Testis (tissue), 5 donors: ENCODE measurements at places on chromosomes 6 and 20. TPM values are rescaled to one million over a fixed set of nuclear protein-coding genes. Genes with fewer than 3 reads are reported as not detected.

GRCh38 chr20:44198872-44199271, 11.7 kb downstream of the OSER1 start:
- H3K4me1 ChIP-seq = no peaks in the 10 kb centered on the region
- no peak overlapping the region for H3K27ac ChIP-seq
- no peak for DNase-seq
- H3K4me3 ChIP-seq = no peak overlapping the region

DNA sequence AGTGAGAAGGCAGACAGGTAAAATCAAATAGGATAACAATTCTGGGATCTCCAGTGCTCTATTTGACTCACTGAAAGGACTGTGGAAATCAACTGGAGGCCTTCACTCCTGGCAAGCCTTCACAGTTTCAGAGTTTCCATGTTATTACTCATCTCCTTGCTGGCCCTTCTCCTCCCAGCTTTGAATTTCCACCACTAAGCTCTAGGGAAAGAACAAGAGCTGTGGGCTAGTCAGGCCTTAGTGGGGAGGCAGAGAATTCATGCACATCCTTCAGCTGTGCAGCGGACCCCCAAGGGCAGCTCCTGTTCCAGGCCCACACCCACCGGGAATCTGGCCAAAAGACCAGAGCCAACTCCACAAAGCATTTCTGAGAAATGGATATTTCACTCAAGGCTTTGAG, 26.0 kb downstream of the MYLIP start:
- no peak overlapping the region for H3K4me3 ChIP-seq
- no peaks in the 10 kb centered on the region for H3K36me3 ChIP-seq
- no peaks in the 10 kb centered on the region for H3K27me3 ChIP-seq
- DNase-seq = peak; percentile 34

GRCh38 chr6:31120151-31120915, at the start of gene CDSN:
Gene CDSN (minus strand): TSS chr6:31120446. CDS start chr6:31120419, 27 bp downstream.
- no peak within 1 kb of the TSS for H3K27ac ChIP-seq
- peaks cover 16% of the 10 kb centered on the region for H3K4me1 ChIP-seq
- DNase-seq = no peak
- no peaks in the 10 kb centered on the region for H3K36me3 ChIP-seq

DNA sequence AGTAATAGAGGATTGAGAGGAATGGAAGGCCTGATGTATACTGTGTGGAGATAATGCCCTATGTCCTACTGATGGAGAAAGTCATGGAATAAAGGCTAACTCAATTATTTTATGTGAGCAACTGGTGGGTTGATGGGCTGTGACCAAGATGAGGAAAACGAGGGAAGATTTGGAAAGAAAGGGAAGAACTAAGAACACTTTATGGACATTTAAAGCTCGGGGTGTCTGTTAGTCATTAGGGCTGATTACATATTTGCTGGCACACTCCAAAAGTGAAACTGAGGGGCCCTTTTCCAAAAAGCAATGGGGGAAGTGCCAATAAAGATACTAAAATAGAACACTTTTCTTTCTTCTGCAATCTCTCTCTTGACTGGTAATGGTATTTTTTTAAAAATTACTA, 439.5 kb downstream of the PLCB1 start:
- no peaks in the 10 kb centered on the region for H3K27me3 ChIP-seq
- no peaks in the 10 kb centered on the region for H3K36me3 ChIP-seq
- no peak overlapping the region for H3K27ac ChIP-seq
- H3K4me3 ChIP-seq = no peak overlapping the region
- DNase-seq = no peak
- H3K4me1 ChIP-seq = no peaks in the 10 kb centered on the region

SCAND1 gene
- total RNA-seq = 120 TPM

CNKSR3 gene
- 26.0 TPM for total RNA-seq

PTCRA gene
- total RNA-seq = not detected

GLP1R gene
- total RNA-seq = 0.31 TPM

DNA sequence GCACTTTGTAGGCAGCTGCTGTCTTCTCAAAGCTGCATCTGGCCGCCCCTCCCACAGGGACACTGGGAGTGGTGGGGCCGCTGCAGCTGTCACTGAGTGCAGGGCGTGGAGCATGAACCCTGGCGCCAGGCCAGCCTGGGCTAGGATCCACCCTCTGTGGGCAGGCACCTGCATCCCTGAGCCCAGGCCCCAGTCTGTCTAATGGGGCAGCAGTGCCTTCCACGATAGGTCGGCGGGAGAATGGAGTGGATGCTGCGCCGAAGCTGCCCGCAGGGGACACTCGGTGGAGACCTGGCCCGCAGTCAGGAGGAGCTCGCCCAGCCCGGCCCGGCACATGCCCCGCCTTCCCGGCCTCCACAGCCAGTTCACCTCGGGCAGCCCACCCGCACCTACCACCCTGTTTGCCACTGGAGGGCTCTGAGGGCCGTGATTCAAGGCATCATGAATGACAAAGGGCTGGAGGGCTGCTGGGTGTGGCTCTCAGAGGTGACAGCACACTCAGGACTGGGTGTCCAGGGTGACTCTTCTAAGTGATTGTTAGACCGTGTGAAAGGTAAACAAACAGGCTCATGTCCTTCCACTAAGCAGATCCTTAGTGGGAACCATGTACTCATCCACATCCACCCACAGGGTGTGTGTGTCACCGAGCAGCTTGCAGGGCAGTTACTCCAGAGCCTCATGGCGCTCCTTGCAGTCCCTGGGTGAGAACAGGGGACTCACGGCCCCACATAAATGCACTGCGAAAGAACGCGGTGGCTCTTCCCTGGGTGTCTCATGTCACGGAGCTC, 133.9 kb downstream of the AGPAT4 start:
- H3K27me3 ChIP-seq = no peaks in the 10 kb centered on the region
- no peak overlapping the region for H3K4me3 ChIP-seq
- no peak for DNase-seq

NEDD9 gene
- 31.8 TPM for total RNA-seq

ATP9A gene
- total RNA-seq = 89.3 TPM

DNA sequence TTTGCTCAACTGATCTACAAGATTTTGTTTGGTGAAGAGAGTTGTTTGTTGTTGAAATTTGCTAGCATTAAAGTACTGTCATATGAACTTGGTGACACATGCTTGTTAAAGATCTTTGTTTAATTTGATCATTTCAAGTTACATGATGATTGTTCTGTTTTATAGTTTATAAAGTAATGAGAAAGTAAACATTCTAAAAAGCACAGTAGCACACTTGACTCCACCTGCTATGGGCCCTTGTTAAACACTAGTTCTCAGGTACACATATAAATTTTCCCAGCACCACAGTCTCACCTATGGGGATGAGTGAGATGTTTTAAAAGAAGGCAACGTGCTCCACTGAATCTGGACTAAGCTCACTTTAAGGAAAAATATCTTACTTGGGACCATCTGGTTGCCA, 14.1 kb downstream of the MCHR2 start:
- H3K36me3 ChIP-seq = no peaks in the 10 kb centered on the region
- H3K27me3 ChIP-seq = no peaks in the 10 kb centered on the region
- DNase-seq = no peak
- no peaks in the 10 kb centered on the region for H3K4me1 ChIP-seq

SULF2 gene
- 95.6 TPM for total RNA-seq

GRCh38 chr6:34095741-34096140, 50.1 kb downstream of the GRM4 start:
- no peak for DNase-seq
- no peaks in the 10 kb centered on the region for H3K4me1 ChIP-seq

GRCh38 chr6:156662025-156662445, 115.1 kb upstream of the ARID1B start:
- no peaks in the 10 kb centered on the region for H3K4me1 ChIP-seq
- peak; percentile 58 for DNase-seq
- no peaks in the 10 kb centered on the region for H3K27me3 ChIP-seq
- H3K4me3 ChIP-seq = no peak overlapping the region
- no peak overlapping the region for H3K27ac ChIP-seq

- H3K4me1 ChIP-seq = no peaks in the 10 kb centered on the region
- H3K4me3 ChIP-seq = no peak overlapping the region
- no peaks in the 10 kb centered on the region for H3K27me3 ChIP-seq
- H3K36me3 ChIP-seq = no peaks in the 10 kb centered on the region
- no peak overlapping the region for H3K27ac ChIP-seq
Measured at GRCh38 chr20:59101961-59102360, 59.4 kb upstream of the PRELID3B start.

DNA sequence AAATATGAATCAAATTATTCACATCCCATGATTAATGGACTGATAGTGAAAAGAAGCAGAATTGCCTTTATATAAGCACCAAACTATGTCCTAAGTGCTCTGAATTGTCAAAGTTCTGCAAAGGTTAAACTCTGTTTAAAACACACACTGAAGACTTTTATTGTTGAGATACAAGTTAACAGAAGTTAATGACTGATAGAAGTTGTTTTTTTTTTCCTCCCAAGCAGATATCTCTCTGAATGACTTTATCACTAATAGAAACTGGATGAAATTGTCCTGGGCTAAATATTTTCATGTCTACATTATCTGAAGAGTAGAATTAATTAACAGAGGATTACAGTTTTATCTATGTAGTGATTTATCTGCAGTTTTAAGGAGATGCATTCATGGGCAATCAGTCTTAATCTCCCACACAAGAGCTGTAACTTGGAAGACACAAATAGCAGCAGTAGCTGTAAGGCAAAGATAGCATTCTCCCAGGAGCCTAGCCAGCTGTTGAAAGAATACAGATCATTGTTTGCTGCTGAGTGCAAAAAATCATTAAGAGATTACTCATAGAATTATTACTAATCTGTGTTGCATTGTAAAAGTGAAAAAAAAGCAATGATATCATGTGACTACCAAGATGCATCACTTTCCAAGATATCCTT, 49.9 kb downstream of the BMP5 start:
- DNase-seq = peak; percentile 45
- H3K27me3 ChIP-seq = no peaks in the 10 kb centered on the region
- no peak overlapping the region for H3K4me3 ChIP-seq
- no peaks in the 10 kb centered on the region for H3K4me1 ChIP-seq
- no peaks in the 10 kb centered on the region for H3K36me3 ChIP-seq
- no peak overlapping the region for H3K27ac ChIP-seq

TRAPPC3L gene
- total RNA-seq = not detected

C4B gene
- total RNA-seq = 96.7 TPM

DNA sequence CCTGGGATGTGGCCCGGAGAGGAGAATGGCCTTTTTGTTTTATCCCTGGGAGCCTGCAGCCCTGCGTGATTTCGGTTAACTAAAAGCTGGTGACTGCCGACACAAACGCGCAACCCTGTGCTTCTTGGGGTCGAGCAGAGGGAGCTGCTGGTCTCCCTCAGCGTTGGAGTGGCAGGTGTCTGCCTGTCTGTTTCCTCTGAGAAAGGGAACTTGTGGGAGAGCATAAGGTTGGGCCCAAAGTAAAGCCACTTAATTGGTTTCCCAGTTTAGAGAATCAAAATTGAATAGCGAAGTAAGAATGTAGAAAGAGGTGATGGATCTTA, 500 bp downstream of the LTV1 start:
- H3K27ac ChIP-seq = peak overlapping the region; percentile 96
- no peaks in the 10 kb centered on the region for H3K27me3 ChIP-seq
- no peaks in the 10 kb centered on the region for H3K36me3 ChIP-seq
